ENCODE measurements at places on chromosomes 5 and 9. TPM values are rescaled to one million over a fixed set of nuclear protein-coding genes. Genes with fewer than 3 reads are reported as not detected.

GRCh38 chr9:90783552-90783951 is 18.1 kb upstream of the SYK start:
- H3K36me3 ChIP-seq: no peaks in the 10 kb centered on the region
- no peak overlapping the region for H3K4me3 ChIP-seq
- H3K27ac ChIP-seq: no peak overlapping the region
- H3K4me1 ChIP-seq: no peaks in the 10 kb centered on the region

DNA sequence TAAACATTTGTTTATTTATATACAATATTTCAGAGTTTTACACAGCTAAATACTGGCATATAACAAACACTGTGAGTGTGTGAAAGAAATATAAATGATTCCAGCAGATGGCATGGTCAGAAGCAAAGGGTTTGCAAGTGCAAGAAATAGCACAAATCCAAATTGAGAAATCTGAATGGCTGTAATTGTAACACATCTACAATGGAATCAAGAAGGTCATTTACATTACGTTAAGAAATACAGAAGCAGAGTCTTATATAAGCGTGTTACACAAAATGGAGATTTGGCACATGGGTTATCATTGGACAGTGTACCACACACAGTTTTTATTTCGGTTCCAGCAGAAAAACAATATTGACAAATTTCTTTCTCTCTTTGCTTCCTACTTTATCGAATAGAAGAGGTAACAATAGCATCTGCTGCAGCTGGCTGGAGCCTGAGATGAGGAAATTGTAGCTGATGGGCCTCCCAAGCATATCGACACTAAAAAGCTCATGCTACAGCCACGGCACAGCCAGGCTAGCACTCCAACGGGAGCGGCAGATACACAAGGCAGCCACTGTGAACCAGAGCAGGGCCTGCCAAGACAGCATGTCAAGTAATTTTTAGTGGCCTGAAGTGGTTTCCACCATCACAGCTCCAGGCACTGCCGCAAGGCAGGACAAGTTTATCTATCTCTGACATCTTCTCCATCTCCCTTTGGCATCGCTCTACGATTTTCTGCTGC is 564.6 kb upstream of the DMAC1 start:
- H3K4me3 ChIP-seq: no peak overlapping the region
- H3K27me3 ChIP-seq: no peaks in the 10 kb centered on the region
- DNase-seq: no peak
- no peaks in the 10 kb centered on the region for H3K36me3 ChIP-seq
- no peaks in the 10 kb centered on the region for H3K4me1 ChIP-seq

- H3K4me1 ChIP-seq: no peaks in the 10 kb centered on the region
- H3K27ac ChIP-seq: no peak overlapping the region
Measured at GRCh38 chr9:107653263-107653821, 163.8 kb upstream of the KLF4 start.

The OBP2B gene
- total RNA-seq: not detected

The TSLP gene
- 0.11 TPM for total RNA-seq

DNA sequence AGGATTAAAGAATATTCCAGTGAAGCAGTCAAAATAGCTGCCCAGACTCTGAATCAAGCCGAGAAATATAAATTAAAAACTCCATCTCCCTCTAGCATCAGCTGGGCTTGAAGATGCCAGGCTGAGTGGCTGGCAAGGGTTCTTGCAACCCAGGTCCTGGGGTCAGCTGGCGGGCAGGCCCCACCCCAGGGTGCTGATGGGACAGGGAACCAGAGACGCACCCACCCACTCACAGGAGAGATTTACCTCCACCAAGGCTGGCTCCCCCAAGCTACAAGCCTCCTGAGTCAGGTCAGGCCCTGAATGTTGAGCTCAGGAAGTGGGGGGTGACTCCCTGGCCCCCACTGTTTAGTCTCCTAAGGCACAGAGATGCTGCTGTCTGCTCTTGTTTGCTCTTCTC is 83.9 kb upstream of the HSPA9 start:
- no peak overlapping the region for H3K4me3 ChIP-seq
- no peak overlapping the region for H3K27ac ChIP-seq
- DNase-seq: no peak
- H3K36me3 ChIP-seq: no peaks in the 10 kb centered on the region

DNA sequence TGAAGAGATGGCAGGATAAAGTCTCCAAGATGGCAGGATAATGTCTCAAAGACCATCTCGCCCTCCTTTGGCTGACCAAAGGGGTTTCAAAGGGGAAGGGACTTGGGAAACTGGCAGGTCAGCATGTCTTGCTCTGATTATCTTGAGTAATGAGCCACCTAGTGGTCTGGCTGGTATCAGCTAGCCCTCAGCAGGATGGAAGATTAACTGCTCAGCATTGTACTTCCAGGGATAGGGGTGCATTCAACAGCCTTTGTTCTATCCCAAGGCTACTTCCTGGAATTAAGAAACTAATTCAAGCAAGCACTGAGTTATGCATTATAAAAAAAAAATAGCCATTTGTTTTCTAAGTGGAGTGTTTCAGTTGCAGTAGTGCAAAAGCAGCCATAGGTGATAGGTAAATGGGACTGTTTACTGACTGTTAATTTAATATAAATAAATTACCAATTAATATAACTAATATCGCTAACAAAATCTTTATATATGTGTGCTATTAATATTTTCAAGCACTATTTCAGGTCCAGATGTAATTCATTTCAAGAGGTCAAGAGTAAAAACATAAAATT is 555.5 kb downstream of the CDH9 start:
- H3K36me3 ChIP-seq: no peaks in the 10 kb centered on the region
- no peaks in the 10 kb centered on the region for H3K4me1 ChIP-seq
- no peaks in the 10 kb centered on the region for H3K27me3 ChIP-seq

GRCh38 chr5:137254119-137255090 is 244.7 kb downstream of the SPOCK1 start:
- H3K27me3 ChIP-seq: no peaks in the 10 kb centered on the region
- no peak overlapping the region for H3K27ac ChIP-seq
- H3K4me3 ChIP-seq: no peak overlapping the region

DNA sequence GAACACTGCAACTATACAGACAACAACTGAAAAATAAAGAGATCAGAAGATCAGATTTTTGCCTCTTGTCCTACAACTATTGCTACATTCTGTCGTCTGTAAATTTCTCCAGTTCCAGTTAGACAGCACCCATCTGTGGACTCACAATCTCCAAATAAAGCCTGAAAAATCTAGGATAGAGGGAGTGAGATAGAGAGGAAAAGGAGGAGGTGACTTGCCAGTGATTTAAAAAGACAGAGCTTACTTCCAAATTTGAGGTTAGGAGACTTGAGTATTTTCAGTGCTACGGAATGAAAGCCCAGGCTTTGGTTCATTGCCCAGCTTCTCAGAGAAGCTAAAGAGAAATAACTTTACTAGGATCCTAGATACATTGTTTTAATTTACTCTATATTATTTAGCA is 63.6 kb downstream of the PTCD2 start:
- no peak overlapping the region for H3K27ac ChIP-seq
- no peaks in the 10 kb centered on the region for H3K36me3 ChIP-seq
- no peak for DNase-seq
- no peaks in the 10 kb centered on the region for H3K27me3 ChIP-seq
- H3K4me3 ChIP-seq: no peak overlapping the region
- H3K4me1 ChIP-seq: peaks cover 30% of the 10 kb centered on the region
